ENCODE measurements at places on chromosomes 16 and 17.

DNA sequence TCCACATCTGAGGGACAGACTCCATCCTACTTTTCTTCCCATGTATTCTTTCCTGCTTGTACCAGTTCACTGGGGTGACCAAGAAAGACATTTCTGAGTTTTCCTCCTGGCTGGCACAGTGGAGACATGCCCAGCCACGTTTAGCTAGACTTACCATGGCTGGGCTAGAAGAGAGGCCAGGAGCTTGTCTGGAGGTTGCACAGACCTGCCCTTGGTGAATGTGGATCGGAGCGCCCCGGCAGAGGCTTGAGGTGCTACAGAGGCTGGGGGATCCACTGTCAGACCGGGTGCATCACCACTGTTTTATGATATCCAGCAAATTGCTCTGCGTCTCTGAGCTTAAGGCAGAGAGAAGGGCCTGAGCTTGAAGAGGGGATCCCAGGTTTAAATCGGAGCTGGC lies 3.5 kb downstream of the IL4R start:
- DNase-seq: peak; percentile 59
- no peaks in the 10 kb centered on the region for H3K4me1 ChIP-seq
- H3K27me3 ChIP-seq: no peaks in the 10 kb centered on the region
- no peaks in the 10 kb centered on the region for H3K36me3 ChIP-seq

- H3K4me1 ChIP-seq: no peaks in the 10 kb centered on the region
- no peaks in the 10 kb centered on the region for H3K36me3 ChIP-seq
- DNase-seq: no peak
- H3K27ac ChIP-seq: no peak overlapping the region
- H3K27me3 ChIP-seq: no peaks in the 10 kb centered on the region
Measured at GRCh38 chr16:16578701-16579100, 199.8 kb downstream of the NPIPA7 start.

GRCh38 chr17:55093353-55093752 lies 124.8 kb downstream of the STXBP4 start:
- no peaks in the 10 kb centered on the region for H3K27me3 ChIP-seq
- H3K4me3 ChIP-seq: no peak overlapping the region
- H3K36me3 ChIP-seq: no peaks in the 10 kb centered on the region
- H3K27ac ChIP-seq: peak overlapping the region; percentile 5
- DNase-seq: no peak

- no peak for DNase-seq
- no peak overlapping the region for H3K4me3 ChIP-seq
- H3K27me3 ChIP-seq: no peaks in the 10 kb centered on the region
- no peak overlapping the region for H3K27ac ChIP-seq
- H3K4me1 ChIP-seq: peaks cover 3% of the 10 kb centered on the region
Measured at GRCh38 chr17:35733366-35733765, 1.9 kb downstream of the RASL10B start.

DNA sequence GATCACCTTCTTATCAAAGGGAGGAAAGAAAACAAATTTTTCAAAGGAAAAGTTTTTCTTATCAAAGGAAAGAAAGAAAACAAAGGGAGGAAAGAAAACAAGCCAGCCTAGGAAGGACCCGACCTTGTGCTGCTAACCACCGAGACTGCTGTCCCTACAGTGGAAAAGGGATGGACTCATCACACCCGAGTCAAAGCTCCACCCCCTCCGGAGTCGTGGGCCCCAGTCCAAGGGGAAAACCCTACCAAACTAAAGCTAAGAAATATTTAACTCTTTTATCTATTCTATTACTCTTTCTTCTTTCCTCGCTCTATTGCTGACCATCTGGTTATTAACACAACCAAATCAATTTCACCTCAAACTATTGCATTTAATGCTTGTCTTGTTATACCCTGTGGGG lies 6.1 kb upstream of the ENDOV start:
- H3K27me3 ChIP-seq: no peaks in the 10 kb centered on the region
- H3K4me3 ChIP-seq: no peak overlapping the region
- no peaks in the 10 kb centered on the region for H3K4me1 ChIP-seq
- no peaks in the 10 kb centered on the region for H3K36me3 ChIP-seq
- no peak for DNase-seq

GRCh38 chr16:57341441-57342303 lies 16.9 kb upstream of the CCL22 start:
- H3K4me1 ChIP-seq: no peaks in the 10 kb centered on the region
- peak overlapping the region; percentile 93 for H3K27ac ChIP-seq
- H3K4me3 ChIP-seq: no peak overlapping the region
- no peaks in the 10 kb centered on the region for H3K36me3 ChIP-seq
- peak; percentile 80 for DNase-seq
- no peaks in the 10 kb centered on the region for H3K27me3 ChIP-seq

- no peaks in the 10 kb centered on the region for H3K4me1 ChIP-seq
- no peak for DNase-seq
- H3K27me3 ChIP-seq: no peaks in the 10 kb centered on the region
- H3K4me3 ChIP-seq: no peak overlapping the region
Measured at GRCh38 chr16:6771956-6772355, 560.7 kb upstream of the RBFOX1 start.

All from breast epithelium (tissue), 4 donors.